Daoy (cell line): ENCODE measurements at places on chromosomes 12 and 14.
A peak's percentile ranks its signal among the peaks of the same experiment; 100 is the strongest.

GRCh38 chr14:23861666-23862065 lies 91.9 kb upstream of the DHRS4 start:
- peak; percentile 74 for DNase-seq

DNA sequence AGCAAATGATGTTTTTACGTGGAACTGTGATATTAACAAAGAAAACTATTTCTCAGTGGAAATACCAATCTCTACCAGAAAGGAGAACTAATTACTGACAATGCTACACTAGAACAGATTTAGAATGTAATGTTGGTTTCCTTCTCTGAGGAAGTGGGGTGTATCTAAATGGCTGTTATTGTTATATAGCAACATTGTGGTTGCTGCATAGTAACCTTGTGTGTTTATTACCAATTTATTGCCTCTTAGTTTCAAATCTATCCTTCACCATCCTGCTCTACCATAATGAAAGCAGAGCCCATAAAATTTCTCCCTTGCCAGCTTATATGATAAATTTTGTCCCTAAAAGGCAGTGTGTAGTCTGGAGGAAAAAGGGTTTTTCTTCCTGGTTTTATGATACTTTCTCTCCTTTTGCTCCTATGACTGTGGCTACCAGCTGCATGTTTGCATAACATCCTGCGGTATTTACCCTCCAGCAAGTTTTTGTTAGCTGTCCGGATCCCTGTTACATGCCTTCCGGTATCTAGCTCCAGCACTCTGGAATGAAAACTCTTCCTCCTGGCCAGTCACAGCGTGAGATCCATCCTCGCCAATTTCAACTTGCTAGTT lies 5.7 kb upstream of the KLRK1 start:
- peak; percentile 69 for DNase-seq

GRCh38 chr12:80472911-80473500 lies 29.0 kb downstream of the PTPRQ start:
- peak; percentile 58 for DNase-seq

- no peak for DNase-seq
These were observed 1168.4 kb downstream of the TMEM121 start for GRCh38 chr14:106694638-106695393.

GRCh38 chr12:13223179-13223804 lies 26.8 kb downstream of the EMP1 start:
- DNase-seq = peak; percentile 88

GRCh38 chr14:72443991-72444441 lies 449.9 kb downstream of the DPF3 start:
- DNase-seq = peak; percentile 54
